ENCODE measurements at places on chromosomes 7 and 10.

GRCh38 chr10:60246382-60246781 is 143.3 kb downstream of the ANK3 start:
- DNase-seq = no peak

DNA sequence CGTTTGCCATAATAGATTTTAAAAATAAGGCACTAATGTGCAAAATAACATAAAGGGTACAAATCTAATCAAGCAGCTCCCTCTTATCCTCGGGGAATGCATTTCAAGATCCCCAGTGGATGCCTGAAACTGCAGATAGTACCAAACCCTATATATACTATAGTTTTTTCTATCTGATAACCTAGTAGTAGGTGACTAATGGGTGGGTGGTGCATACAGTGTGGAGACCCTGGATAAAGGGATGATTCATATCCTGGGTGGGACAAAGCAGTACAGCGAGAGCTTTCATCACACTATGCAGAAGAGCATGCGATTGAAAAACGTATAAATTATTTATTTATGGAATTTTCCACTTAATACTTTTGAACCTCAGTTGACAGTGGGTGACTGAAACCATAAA is 464.5 kb downstream of the GRID1 start:
- DNase-seq = no peak

DNA sequence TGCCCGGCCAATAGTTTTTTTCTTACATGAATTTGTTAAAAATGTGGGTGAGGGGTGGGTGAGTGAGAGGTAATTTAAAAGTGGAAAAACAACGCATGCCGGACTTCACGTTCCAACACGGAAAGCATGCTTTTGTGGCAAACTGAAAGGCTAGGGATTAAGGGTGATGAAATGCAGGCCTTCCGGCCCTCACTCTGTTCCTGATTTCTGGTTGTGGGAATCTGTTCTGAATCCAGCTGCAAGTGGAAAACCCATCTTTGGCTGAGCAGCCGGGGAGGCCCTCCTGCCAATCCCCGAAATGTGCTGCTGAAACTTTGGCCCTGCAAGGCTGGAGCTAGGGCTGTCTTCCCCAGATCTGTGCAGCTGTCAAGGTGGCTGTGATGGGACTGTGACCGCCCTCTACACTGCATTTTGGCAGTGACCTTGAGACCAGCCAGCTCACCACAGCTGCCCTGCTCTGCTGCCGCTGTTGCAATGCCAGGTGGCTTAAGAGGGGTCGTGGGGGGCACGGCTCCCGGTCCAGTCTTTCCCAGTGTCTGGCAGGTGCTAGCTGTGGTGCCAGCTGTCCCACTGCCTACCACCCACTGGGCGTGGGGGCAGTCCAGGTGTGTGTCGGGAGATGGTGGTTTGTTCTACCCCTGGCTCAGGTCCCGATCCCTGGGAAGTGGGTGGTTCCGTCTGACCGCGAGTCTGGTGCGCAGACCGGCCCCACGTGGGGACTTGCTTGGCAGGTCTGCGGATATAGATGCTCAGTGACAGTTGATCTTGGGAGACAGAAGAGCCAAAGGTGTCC is 39.0 kb downstream of the TET1 start:
- DNase-seq = no peak

DNA sequence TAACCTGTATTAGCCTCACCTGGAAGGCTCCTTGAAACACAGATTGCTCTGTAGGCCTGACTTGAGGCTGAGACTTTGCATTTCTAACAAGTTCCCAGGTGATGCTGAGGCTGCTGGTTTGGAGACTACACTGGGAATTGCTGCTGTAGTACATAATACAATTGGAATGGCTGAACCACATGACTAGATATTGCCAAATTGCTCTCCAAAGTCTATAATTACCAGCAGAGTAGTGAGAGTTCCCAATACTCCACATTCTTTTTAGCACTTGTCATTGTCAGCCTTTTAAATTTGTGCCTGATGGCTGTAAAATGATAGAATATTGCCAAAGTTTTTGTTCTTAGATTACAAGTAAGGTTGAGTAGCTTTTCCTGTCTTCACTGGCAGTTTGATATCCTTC is 39.9 kb downstream of the PLEKHA8 start:
- peak; percentile 11 for DNase-seq

- DNase-seq = no peak
These were observed 305.3 kb upstream of the NFE2L3 start for GRCh38 chr7:25846722-25847121.

DNA sequence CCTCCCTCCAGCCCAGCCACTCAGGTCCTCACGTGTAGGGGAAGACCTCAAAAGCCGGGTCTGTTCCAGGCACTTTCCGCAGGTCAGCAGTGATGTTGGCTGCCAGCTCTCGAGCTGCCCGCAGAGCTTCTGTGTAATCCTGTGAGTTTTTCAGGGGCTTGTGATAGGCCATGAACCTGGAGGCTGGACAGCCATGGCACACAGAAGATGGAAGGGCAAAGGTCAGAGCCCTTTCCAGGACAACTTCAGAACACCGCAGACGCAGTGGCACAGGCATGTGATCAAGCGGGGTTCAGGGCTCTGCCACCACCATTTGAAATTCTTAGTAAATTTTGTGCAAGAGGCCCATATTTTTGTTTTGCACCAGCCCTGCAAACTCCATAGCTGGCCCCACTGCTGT is 24.0 kb downstream of the NPC1L1 start:
- DNase-seq = no peak

GRCh38 chr10:110009736-110010475 is 2.1 kb downstream of the ADD3 start:
- DNase-seq = no peak

GRCh38 chr10:22466763-22467334 is 121.6 kb downstream of the SPAG6 start:
- no peak for DNase-seq

DNA sequence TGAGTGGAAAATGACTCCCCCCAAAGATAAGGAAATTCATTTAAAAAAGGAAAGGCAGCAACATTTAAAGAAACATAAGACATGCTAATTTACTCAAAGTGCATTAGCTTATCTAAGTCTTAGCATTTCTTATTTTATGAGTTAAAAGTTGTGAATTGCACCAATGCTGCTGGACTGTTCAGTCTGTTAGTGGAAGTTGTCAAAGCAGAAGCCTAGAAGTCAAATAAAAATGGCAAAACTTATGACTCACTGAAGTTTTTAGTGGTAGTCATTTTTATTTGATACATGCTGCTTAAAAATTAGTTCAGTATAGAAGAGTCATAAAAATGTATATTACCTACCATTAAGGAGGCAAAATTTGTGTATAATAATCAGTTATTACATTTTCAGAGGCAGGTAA is 90.8 kb upstream of the FGL2 start:
- DNase-seq = no peak

DNA sequence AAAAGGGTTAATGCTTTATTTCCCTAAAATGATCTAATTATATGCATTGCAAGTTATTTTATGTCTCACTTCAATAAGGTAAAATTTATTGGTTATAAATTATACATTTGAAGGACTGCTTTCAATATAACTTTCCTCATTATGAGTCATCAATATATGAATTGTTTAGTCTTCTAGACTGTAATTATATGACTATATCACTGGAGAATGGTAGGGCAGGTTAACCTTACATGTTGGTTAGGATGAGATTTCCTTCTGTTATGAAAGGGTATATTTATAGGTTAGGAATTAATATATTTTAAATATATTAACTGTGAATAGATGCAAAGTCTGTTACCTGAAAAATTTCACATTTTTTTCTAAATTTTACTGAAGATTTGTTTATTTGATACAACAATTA is 406.4 kb upstream of the ETV1 start:
- DNase-seq = no peak

DNA sequence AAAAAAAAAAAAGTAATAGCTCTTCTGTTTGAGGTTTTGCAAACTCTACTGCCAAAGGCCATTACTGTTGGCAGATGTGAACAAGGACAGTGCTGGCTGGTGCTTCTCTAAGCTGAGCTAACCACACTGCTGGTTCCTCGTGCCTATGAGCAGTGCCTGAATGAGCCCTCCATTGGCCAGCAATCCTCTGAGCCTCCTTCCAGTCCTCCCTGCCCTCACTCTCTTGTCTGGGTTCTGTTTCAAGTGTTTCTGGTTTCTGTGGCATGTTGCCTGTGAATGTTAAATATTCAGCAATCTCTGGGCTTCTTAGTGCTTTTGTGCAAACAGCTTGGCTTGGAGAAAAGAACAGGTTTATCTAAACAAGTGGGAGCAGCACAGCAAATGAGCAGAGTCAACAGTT is 161.3 kb upstream of the AUTS2 start:
- DNase-seq = no peak

GRCh38 chr10:130073912-130074311 is 36.7 kb downstream of the C10orf143 start:
- DNase-seq = no peak

DNA sequence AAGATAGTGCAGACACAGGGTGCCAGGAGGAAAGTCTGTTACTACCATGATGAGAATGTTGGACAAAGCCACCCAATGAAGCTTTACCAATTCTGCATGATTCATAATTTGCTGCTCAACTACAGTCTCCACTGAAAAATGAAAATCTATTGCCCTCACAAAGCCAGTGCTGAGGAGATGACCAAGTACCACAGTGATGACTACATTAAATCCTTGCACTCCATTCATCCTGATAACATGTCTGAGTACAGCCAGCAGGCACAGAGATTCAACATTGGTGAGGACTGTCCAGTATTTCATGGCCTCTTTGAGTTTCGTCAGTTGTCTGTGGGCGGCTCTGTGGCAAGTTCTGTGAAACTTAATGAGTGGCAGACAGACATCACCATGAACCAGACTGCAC is 144.0 kb downstream of the PLCE1 start:
- DNase-seq = no peak

DNA sequence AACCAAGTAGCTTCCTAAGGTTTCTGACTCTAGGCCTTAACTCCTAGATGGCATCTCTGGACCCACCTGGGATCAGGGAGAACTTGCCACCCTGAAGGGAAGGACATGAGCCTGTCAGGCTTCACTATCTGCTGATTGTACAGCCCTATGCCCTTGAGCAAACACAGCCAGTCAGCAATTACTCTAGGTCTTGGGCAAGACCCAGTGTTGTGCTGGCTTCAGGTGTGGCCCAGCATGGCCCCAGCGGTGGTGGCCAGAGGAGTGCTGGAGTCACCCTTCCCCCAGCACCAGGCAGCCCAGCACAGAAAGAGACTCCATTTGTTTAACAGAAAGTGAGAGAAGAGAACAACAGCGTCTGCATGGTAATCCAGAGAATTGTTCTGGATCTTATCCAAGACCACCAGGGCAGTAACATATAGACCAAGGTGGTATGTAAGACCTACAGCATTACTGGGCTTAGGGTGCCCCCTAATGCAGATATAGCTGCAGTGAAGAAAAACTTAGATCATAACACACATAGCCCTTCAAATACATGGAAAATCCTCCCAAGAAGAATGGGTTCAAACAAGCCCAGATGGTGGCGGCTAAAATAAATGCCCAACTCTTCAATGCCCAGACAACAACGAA is 207.7 kb downstream of the MAGI2 start:
- DNase-seq = no peak

DNA sequence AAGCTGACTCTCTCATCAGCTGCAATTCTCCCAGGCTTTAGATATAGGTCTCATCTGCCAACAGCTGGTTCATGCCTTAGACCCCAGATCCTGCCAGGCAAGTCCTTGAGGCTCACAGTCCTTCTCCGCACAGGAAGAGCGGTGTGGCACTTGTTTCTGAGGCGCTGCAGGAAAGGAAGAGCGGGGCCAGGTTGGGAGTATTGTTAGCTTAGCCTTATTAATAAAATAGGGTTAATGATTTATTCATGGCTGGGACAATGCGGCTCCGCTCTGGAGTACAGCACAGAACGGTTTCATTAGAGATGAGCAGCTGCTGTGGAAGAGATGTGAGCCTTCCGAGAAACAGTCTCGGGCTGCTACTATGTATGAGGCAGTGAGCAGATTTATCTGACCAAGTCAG is 78.1 kb downstream of the FZD1 start:
- DNase-seq = peak; percentile 5

DNA sequence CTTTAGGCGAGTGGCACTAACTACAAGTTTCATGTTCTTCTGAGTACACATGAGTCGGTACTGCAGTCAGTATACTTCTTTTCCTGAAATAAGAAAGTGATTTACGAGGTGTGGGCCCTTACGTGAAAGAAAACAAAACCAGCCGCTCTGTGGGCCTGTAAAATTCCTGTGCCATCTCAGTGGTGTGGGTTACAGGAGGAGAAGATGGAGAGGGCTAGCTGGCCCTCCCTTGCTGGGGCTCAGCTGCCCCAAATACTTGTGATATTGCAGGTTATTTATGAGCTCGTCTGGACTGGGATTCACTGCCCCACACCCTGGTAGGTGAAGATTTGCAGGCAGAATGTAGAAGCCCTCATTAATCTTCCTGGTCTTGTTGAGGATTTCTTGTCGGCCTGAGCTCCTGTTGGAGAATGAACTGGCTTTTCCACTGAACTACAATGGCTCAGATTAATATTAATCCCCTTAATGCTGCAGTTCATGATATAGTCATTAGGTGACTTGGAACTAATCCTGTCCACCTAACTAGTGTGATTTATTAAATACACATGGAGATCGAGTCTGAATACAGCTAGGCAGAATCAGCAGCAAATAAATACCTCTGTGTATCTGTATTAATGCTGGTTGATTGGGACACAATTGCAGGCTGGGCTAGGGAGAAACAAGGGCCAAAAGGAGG is 68.0 kb downstream of the GBF1 start:
- DNase-seq = no peak

GRCh38 chr10:112959207-112959838 is 9.3 kb downstream of the TCF7L2 start:
- DNase-seq = no peak

DNA sequence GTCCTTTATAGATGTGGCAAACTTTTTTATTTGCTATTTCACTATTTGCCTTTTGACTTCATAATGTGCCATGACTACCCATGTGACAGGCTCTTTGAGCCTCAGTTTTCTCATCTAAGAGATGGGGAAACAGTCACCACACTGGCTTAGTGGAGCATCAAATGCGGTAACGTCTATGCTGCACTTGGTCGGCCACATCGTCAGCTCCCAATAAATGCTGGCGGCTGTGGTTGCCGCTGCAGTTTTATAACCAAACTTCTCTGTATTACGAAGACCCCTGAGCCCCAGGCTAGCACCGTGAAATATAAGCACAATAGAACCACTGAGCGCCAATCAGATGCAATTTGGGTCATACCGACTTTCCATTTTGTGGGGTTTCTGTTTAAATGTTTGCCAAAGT is 56.2 kb downstream of the PARP12 start:
- DNase-seq = no peak

GRCh38 chr10:11698691-11699549 is 43.3 kb upstream of the ECHDC3 start:
- DNase-seq = no peak

GRCh38 chr7:75872073-75872782 is 6.6 kb upstream of the RHBDD2 start:
- DNase-seq = no peak

GRCh38 chr7:78714356-78714755 is 739.1 kb downstream of the MAGI2 start:
- DNase-seq = no peak

Data from large intestine (tissue), 12 donors.